KBM-7 (cell line): ENCODE measurements at places on chromosomes 11 and 22.

- peak; percentile 56 for DNase-seq
These were observed 52.8 kb downstream of the MYH9 start for GRCh38 chr22:36334821-36335603.

DNA sequence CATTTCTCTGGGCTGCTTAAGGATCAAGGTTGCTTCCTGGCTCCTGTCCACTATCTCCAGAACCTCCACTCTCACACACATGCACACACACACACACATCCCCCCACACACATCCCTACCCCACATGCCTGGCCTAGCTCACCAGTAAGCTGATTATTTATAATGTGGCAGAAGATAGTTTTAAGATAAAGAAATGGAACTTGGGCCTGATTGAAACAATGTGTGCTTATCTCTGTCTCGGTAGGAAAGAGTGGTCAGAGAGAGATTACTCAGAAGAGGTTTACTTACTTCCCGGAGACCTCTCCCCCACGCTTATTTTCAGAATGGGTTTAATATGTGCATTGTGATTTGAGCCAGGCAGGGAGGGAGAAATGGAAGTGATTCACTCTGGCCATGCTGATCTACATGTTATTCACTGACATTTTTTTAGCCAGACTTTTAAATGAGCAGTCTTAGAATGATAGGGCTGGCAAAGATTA is 422.4 kb downstream of the TENM4 start:
- no peak for DNase-seq

DNA sequence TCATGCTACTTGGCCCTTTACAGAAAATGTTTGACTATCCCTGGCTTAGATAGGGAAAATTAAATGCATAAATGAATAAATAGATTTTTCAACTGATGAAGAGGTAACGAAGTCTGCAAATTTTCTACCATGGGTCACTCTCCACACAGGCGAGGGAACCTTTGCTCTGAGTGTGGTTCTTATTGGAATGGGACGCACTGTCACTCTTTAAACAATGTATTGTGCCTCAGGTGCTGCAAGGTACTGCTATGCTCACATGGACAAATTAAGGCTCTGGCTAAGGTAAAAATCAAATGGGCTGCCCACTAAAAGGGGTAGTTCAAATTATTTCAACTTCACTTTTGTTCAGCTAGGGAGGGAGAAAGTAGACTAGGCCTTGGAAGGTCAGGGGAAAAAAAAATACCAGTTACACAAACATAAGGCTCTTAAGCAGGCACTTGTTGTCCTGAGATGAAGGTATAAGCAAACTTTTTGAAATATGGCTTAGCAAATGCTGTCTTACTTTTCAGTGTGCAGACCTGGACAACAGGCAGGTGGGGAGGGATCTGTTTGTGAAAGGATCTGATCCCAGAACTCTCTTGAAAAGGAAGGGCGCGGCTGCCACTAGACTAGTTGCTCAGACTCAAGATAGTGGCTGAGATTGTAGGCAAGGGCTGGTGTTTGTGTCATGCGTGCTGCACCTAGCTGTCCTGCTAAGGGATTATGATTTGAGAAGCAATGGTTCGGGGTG is 99.5 kb downstream of the ADAMTS15 start:
- DNase-seq, result no peak

- no peak for DNase-seq
These were observed 153.0 kb downstream of the BBOX1 start for GRCh38 chr11:27193434-27194225.

DNA sequence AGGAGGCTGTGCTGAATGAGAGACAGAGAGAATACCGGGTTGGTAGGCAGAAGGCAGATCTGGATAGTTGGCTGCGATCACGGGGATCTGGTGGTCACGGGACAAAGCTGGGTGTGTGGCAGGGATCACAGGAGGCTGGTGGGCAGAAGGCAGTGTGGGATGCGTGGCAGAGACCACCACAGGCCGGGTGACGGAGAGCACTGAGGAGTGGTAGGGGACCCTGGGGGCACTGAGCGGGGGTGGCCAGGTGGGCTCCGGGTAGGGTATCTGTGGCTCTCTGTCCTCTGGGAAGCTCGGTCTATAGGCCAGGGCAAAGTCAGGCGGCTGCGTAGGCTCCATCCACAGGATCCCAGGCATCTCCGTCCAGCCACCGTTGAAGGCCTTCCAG is 1.4 kb downstream of the CD248 start:
- DNase-seq, result no peak

- DNase-seq, result no peak
These were observed 820.3 kb upstream of the FAT3 start for GRCh38 chr11:91404344-91404743.

- DNase-seq, result no peak
These were observed 53.4 kb downstream of the ARHGAP42 start for GRCh38 chr11:100740440-100740839.
